ENCODE measurements at places on chromosomes 1 and 21.

DNA sequence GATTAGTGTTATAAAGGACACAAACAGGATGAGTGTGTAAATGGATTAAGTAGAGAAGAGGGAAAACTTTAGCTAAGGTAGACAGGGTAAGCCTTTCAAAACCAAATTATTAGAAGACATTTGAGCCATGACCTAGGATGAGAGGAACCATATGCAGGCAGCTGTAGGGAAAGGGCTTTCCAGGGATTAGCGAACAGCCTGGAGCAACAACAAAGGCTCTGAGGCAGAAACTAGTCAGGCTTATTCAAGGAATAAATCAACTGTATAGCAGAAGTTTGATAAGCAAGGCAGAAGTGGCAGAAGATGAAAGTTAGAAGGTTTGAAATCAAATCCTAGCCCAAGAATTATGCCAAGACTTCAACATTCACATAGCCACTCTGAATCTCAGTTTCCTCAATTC is 21.3 kb downstream of the AIDA start:
- no peak for DNase-seq

- no peak for DNase-seq
Measured at GRCh38 chr1:67769633-67770256, 63.5 kb downstream of the GNG12 start.

GRCh38 chr1:232077809-232078208 is 451.2 kb downstream of the DISC1 start:
- no peak for DNase-seq

GRCh38 chr1:232767305-232768074 is 37.7 kb upstream of the MAP10 start:
- DNase-seq = peak; percentile 90

DNA sequence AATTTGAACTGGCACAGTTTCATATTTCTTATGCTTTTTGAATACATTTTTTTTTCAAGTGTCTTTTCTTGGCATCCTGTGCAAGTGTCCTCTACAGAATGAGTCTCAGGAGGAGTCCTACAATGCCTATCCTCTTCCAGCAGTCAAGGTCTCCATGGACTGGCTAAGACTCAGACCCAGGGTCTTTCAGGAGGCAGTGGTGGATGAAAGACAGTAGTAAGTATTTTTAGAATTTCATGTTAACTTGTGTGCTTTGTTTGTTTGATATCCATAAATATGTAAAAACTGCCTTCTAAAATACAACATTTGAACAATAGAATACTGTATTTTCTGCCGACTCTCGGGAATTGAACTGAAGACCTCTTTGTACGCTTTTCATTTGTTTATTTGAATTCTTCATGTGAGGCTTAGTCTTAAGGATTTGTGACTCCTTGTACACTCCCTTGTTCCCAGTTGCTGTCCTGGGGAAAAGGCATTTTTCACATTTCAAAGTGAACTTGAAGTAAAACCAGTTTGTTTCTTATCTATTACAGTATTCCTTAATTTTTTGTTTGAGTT is 56.6 kb downstream of the NCF2 start:
- no peak for DNase-seq

DNA sequence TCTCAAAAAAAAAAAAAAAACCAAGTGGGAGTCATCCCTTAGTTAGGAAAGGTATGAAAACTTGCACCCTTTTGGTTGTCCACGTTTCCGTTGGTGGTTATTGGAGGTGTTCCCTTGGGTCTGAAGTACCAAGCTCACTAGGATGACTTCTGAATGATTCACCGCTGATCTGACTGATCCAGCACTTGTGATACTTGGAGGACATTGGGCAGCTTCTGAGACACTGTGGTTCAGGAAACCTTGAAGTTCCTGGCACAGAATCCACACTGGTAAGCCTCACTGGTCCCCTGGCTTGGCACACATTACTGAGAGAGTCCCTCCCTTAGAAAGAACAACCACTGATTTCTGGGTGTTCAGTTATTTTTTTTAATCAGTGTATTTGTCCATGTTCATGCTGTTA is 91.9 kb downstream of the RYR2 start:
- no peak for DNase-seq

DNA sequence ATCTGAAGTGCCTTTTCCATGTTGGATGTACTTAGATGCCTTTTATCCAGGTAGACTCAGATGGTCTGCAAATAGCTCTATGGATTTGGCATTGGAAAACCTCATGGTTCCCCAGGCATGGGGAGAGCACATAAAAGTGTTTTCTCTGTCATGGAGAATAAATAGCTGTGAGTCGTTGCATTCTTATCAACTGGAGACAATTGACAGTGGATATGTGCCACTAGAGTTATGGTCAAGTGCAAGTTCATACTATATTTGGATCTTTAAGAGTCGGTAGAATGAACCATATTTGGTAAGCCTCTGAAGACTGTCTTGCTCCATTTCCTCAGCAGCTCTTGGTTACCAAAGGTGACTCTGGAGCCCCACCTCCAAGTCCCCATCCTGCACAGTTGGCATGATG is 83.7 kb downstream of the ROR1 start:
- DNase-seq = no peak

DNA sequence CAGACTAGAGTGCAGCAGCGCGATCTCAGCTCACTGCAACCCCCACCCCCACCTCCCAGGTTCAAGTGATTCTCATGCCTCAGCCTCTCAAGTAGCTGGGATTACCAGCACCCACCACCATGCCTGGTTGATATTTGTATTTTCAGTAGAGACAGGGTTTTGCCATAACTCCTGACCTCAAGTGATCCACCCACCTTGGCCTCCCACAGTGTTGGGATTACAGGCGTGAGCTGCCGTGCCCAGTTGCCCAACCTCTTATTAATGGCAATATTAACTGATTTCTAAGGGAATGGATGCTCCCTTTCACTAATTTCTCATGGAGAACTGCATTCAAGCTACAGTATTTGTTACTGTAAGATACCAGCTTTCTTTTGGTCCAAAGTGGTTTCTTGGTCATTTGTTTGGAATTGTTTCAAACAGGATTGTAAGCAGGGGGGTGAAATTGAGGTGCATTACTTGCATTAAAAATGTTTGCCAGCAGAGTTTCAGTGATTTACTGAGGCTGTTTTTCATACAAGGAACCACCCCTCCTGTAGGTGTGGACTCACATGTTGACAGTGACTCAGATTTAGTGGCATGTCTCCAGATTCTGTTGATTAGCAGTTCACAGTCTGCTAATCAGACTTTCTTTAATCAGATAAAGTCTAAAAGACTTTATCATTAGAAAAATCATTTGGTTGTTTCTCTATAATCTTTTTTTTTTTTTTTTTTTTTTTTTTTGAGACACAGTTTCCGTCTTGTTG is 3.9 kb upstream of the TGFBR3 start:
- DNase-seq = peak; percentile 93

- no peak for DNase-seq
Measured at GRCh38 chr1:43239484-43239883, 30.3 kb upstream of the TMEM125 start.

GRCh38 chr21:8993943-8994639 is 1527.3 kb upstream of the TPTE start:
- no peak for DNase-seq

DNA sequence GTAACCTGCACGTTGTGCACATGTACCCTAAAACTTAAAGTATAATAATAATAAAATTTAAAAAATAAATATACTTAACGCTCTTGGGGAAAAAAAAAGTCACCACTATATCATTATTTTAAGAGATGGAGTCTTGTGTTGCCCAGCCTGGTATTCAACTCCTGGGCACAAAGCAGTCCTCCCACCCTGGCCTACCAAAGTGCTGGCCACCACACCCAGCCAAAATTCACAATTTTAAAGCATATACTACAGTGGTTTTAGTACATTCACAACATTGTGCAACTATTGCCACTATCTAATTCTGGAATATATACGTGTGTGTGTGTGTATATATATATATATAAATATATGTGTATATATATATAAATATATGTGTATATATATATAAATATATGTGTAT is 5.9 kb downstream of the HMGN2 start:
- no peak for DNase-seq

DNA sequence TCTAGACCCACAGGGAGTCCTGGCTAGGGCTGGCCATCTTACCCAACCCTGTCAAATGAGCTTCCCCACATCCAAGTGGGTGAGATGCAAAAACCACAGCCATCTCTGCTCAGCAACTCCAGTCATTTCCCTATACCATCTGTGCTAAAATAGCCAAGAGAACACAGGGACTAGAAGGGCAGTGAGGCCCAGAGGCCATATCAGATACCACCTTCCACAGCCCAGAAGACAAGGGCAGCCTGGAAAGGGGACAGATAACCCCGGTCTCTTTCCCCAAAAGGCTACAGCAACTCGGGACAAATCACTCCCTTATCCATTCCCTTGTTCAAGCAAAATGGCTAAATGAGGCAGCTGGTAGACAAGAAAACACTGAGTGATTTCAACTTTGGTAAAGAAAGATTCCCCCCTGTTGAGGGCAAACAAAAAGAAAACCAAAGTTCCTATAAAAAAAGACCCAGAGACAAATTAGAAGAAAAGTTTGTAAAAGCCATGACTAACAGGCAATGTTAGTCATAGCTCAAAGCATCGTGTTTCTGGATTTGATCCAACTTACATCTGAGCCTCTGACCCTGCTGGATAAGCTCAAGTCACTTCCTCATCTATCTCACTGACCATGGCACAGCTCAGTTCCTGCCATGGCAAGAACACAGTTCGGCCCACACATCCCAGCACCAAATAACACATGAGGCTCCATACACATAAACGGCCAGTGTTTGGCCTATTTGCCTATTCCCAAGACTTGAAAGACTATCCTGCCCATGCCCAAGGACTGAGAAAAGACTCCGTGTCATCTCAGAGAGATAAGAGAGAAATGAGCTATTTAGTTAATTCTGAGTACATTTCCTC is 3.1 kb downstream of the LAMB3 start:
- peak; percentile 83 for DNase-seq

DNA sequence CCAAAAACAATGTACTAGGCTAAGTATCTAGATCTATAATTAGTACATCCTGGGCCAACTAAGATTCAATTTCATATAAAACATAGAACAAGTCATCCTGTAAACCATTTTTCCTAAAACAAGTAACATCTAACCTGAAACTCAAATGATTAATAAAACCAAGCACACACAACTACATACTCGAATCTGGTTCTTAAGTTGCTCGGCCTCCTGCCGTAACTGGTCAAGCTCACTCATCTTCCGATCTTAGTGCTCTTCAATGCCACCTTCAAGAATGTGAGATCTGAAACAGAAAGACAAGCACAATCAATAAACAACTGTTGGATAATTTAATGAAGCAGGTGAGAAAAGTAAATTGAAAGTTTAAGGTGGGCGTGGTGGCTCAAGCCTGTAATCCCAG is 46.9 kb upstream of the NADK start:
- no peak for DNase-seq

- DNase-seq = peak; percentile 73
Measured at GRCh38 chr1:29793101-29793546, 556.8 kb downstream of the PTPRU start.

GRCh38 chr1:52727956-52728656 is 1.9 kb downstream of the ZYG11B start:
- DNase-seq = peak; percentile 51

- no peak for DNase-seq
Measured at GRCh38 chr1:44293761-44294315, 61.2 kb downstream of the ERI3 start.

DNA sequence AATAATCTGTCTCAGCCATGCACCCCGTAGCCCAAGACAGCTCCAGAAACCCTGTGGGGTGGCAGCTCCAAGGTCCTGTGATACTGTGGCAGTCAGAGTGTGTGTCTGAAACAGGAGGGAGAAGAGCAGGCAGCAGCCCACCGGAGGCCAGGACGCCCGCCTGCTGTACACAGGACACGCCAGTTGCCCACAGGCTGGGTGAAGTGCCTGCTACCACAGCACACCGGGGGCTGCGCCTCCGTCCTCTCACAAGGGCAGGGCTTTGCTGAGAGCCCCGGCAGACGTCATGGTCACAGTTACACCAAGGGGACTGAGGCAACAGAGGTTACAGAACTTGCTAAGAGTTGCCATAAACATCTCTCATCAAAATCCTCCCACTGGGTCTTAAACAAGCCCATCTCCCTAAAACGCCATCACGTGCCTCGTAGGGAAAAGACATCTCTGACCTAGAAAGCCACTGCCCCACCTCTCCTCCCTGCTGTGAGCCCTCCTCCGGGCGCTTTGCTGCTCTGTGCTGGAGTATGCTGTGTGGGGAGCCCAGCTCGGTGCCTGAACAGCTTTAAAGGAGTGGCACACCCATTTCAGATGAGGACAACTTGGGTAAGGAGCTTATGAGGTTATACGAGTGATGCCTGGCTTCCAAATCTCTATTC is 5.3 kb downstream of the C1orf174 start:
- DNase-seq = no peak

GRCh38 chr1:6585081-6585722 is 5.4 kb downstream of the ZBTB48 start:
- no peak for DNase-seq

DNA sequence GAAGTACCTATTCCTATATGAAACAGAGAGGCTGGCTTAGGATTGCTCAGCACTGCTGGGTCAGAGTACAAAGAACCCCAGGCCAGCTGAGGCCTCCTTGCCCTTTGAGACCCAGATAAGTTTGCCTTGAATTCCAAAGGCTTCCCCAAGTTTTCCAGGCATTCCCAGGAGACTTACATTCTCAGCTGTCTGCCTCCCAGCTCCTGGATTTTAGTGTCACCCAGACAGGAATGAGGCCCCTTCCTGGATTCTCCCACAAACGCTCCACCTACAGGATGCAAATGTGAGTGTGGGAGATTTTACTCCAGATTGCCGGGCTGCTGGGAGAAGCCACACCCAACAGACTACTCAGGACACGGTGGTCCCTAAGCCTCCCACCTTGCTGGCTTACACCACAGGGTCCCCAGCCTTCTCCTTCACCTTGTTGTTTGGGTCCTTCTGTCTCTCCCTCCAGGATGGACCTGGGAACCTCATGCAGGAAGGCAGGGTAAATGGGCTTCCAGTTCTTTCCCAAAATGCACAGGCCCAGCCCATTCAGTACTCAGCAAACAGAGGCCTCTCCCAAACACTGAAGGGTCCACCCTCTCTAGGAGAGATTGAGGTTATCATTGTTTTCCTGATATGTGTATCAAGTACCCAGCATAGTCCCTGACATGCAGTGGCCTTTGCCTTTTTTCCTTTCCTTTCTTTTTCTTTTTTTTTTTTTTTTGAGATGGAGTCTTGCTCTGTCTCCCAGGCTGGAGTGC is 10.6 kb downstream of the RHBG start:
- DNase-seq = no peak

- DNase-seq = no peak
Measured at GRCh38 chr1:194903524-194903923, 1704.7 kb downstream of the KCNT2 start.

GRCh38 chr1:229664133-229664689 is 38.2 kb downstream of the URB2 start:
- DNase-seq = peak; percentile 93

- DNase-seq = peak; percentile 83
Measured at GRCh38 chr1:93703643-93704042, 22.0 kb upstream of the BCAR3 start.
